ENCODE measurements at places on chromosomes 11 and 22.

- DNase-seq = no peak
These were observed 1.6 kb downstream of the CPT1A start for GRCh38 chr11:68839911-68840641.

GRCh38 chr11:135075740-135076139, 663.7 kb upstream of the B3GAT1 start:
- DNase-seq = no peak

GRCh38 chr11:7168741-7168990, 79.9 kb downstream of the RBMXL2 start:
- no peak for DNase-seq

DNA sequence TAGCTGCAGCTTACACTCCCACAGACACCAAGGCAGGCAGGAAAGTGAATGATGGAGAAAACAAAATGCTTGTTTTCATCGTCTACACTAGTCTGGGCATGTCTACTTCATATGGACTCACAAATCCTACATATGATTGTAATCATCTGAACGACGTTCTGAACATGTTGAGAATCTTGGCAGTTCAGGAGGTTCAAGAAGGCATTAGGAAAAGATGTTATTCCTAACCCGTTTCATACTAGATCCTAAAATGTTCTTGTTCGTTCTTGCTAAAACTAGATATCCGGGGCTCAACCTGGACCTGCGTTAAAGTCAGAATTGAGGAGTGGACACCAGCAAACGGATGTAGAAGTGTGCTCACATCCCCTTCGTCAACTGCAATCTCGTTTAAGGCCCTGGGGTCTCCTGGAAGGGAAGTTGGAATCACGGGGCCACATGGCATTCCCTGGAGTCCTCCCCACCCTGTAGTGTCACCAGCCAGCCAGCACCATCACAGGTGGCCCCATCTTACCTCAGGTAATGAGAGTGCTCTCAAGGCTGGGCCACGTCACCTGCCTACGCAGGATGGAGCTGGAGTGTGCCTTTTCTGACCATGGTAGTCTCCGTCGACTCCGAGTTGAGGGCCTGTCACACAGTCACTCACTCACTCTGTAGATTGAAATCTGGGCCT, 37.3 kb downstream of the C11orf58 start:
- DNase-seq = no peak

DNA sequence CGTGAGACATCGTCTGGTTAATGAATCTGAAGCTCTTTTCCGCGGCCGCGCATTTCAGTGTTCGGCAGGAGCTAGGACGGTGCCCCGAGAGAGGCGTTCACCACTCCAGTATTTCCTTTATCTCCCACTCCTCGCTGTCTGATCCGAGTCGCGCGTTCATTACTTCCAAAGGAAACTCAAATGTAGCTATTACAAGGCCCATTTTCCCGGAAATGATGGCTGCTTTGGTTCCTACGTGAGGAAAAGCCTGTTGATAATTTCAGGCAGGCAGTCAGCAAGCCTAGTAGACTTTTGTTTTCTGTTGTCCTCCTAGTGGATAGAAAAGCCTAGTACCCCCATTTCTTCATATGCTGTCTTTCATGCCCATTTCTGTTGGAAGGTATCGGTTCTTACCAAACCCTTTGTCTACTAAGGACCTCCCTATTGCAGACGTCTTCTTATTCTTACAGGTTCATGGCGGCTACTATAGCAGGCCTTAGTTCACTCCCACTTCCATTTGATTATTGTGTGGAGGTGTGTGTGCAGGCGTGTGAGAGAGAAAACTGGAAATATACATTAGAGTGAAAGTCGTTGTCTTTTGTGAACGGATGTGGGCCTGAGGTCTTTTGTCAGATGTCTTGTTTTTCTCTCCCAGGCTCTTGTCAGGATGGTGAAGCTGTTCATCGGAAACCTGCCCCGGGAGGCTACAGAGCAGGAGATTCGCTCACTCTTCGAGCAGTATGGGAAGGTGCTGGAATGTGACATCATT, 737 bp downstream of the RBM4 start:
- DNase-seq = no peak

DNA sequence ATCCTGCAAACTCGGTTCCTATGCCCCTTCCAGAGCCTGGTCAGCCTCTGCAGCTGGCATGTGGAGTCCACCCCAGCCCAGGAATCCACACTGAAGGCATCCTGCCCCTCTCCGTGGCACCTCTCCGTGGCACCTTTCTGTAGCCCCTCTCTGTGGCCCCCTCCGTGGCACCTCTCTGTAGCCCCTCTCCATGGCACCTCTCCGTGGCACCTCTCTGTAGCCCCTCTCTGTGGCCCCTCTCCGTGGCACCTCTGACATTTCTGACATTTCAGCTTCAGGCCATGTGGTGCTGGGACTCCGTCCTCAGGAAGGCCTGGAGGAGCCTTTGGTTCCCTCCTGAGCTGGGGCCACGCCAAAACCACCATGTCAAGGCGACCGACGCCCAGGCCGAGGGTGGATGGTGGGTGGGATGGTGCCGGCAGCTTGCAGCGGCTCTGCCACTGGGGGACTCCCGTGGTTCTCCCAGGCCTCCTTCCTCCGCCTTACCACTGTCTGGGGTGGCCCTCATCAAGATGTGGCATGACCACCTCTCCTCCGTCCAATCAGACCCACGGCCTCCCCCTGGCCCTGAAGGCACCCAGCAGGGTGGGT, 1518.5 kb downstream of the BRD1 start:
- no peak for DNase-seq

DNA sequence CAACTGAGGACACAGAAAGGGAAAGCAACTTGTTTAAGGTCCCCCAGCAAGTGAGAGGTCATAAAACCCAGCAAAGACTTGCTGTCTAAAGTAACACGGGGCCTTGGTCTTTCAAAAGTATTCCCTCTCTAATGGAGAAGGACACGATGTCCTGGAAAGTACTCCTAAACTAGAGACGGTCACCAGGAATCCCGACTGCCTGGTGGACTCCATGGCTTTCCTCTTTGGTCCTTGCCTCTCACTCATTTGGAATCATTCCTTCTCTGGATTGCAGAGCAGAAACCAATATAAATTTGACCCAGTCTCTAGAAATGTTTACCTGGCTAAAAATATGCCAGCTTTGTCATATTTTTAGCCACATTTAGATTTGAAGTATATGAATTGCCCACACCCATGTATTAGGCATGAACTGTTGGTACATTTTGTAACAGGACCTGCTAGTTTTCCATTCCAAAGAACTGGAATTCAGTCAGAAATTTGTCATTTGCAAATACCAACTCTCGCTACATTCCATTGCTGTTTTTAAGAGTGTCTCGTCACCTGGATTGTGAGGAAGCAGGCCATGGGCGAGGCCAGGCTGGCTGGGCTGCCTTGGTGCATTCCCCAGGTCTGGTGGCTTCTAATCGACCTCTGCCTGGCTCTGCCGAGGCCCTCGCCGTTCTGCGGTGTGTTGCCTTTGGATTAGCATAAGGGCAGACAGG, 12.9 kb downstream of the NAV2 start:
- no peak for DNase-seq

DNA sequence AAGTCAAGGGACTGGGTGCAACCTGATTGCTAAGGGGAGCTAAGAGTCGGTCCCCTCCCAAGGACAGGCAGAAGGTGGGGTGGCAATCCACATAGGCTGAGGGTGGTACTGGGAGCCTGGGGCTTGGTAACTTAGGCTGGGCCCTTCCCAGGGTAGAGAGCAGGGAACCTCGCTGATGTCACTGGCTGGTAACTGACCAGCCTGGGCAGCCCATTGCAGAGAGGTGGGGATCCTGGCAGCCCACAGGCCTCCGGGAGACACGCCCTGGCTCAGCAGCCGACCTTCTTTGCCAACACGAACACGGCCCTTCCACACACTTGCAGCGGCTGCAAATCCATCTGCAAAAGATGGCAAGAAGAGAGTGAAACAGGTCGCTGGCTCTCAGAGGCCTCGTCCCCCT, 25.4 kb downstream of the A4GALT start:
- no peak for DNase-seq

GRCh38 chr22:20132686-20133246, 1.2 kb downstream of the ZDHHC8 start:
- DNase-seq = no peak

- no peak for DNase-seq
These were observed 137.2 kb downstream of the BRD1 start for GRCh38 chr22:49690454-49690853.

GRCh38 chr11:26070714-26071380, 261.1 kb upstream of the ANO3 start:
- no peak for DNase-seq

DNA sequence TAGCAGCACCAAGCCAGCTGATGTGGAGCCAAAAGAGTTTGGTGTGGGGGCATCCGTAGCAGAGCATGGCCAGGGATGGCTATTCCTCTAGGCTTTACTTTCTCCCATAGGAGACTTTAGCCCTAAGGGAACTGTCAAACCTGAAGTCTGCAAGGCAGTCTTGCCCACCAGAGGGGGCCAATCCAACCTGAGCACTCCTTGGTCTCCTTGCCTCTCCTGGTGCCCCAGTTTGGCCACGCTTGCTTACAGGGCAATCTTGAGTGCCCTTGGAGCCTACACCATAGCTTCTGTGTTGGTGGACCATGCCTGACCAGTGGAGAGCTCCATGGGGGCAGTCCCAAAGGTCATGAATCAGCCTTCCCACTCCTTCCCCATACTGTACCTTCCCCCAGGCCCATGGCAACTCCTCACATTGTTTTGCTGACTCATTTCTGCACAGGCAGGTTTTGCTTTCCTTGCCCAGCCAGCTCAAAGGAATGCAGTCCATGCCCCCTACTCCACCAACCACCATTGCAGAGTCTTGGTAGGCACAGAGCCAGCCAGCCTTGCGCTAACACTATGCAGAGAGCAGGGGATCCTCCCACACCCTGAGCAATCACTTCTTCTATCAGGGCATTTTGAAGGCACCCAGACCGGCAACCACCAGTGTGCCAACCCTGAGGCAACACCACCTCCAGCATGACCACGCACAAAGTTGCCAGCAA, 1421.2 kb upstream of the RAG2 start:
- peak; percentile 6 for DNase-seq

GRCh38 chr22:45775569-45776312, 104.1 kb downstream of the ATXN10 start:
- DNase-seq = no peak

DNA sequence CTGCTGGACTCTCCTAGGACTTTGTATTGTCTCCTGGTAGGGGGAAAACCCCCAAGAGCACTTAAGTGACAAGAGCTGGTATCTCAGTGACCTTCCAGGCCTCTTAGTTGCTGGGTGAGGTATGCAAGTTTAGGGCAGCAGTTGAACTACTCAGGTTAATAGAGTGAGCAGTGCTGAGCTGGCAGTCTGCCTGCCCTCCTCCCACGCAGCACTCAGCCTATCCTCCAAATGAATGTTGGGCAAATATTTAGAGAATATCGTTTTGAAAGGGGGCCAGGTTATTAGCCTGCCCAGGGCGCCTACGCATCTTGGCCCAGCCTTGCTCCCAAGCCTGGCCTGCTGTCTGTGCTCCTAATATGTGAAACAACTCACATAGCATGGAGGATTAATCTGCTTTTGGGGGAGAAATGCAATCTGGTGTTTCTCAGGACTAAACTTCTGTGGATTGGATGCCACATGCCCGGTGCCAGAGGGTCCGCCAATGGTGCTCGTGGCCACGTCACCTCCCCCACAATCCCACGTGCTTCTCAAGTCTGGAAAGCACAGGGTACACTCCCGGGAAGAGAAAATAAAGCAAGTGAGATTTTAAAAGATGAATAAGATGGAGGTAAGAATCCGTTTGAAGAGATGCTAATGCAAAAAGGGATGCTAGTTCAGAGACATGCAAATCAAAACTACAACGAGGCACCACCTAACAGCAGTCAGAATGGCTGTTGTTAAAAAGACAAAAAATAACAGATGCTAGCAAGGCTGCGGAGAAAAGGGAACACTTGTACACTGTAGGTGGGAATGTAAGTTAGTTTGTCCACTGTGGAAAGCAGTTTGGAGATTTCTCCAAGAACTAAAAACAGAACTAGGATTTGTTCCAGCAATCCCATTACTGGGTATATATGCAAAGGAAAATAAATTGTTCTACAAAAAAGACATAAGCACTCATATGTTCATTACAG, 67.7 kb downstream of the SPON1 start:
- no peak for DNase-seq

- no peak for DNase-seq
These were observed 33.9 kb downstream of the MAML2 start for GRCh38 chr11:96309016-96309642.

DNA sequence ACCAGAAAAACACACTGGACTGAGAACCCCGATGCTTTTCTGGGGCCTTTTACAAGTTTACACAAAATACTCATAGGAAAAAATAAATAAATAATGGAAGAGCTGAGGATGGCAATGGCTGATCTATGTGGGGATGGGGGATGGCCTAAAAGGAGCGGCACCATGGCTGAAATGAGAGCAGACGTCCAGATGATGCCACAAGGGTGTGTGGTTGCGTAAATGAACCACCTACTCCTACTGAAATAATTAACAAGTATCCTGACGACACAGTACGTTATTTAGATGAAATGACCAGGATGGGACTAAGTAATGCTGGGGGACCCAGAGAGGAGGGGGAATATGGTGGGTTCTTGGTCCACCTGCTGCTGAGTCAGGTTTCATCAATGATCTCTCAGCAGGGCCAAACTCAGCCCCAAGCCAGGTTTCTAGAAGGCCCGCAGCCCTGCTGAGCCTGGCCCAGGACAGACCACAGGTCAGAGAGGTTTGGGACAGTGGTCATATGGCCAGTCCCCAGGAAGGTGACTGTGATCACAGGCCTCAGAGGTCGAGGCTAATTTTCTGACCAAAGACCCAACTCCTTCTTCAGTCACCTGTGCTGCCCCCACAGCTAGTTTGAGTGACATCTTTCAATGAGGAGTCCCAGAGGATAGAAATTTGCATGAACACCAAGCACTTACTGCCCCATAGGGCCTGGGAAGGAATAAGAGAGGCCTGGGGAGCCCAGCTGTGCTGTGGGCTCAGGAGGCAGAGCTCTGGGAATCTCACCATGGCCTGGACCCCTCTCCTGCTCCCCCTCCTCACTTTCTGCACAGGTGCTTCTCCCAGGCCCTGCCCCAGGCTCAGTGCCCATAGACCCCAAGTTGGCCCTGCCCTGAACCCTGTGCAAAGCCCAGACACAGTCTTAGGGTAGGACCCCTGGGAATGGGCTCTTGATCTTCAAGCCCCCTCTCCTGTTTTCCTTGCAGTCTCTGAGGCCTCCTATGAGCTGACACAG, 76.3 kb upstream of the IGLL5 start:
- no peak for DNase-seq

All from HS-5 (cell line).